Activated CD4-positive, alpha-beta T cell treated with anti-CD3 and anti-CD28 coated beads, Interleukin-2, amount 10 ng/mL, durations not matched to agents 7 days and 5 days (primary cell): ENCODE measurements at places on chromosomes 7 and 10. TPM values are rescaled to one million over a fixed set of nuclear protein-coding genes. Genes with fewer than 3 reads are reported as not detected.

OPN1SW gene
- not detected for total RNA-seq

NFE2L3 gene
- total RNA-seq: 12.0 TPM

ENTPD1 gene
- 0.27 TPM for total RNA-seq

ACSM6 gene
- total RNA-seq: not detected

RASA4B gene
- 23.2 TPM for total RNA-seq

CPED1 gene
- total RNA-seq: 0.17 TPM

ZP3 gene
- total RNA-seq: 1.0 TPM

FAM237B gene
- total RNA-seq: not detected

C10orf90 gene
- total RNA-seq: not detected
